Stimulated activated naive CD8-positive, alpha-beta T cell treated with anti-CD3 and anti-CD28 coated beads, Interleukin-15, amount 100 ng/mL, for 72 hours (primary cell): ENCODE measurements at places on chromosomes 1 and 21.

DNA sequence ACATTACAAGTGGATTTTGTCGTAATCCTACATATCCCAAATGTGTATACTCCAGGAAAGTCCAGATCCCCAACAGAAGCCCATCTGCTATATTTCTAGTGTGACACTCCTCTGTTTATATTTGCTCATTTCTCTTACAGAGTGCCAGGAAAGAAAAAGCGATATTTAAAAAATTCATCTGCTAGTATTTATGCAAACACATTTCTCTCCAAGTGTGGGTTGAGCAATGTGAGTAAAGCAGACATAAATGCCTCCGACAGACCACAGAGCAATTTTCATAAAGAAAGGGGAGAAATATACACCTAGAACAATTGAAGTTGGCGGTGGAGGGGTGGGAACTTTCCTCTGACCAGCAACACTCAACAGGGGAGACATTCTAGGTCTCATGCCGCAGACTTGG, 22.2 kb upstream of the RAP1A start:
- DNase-seq = no peak

DNA sequence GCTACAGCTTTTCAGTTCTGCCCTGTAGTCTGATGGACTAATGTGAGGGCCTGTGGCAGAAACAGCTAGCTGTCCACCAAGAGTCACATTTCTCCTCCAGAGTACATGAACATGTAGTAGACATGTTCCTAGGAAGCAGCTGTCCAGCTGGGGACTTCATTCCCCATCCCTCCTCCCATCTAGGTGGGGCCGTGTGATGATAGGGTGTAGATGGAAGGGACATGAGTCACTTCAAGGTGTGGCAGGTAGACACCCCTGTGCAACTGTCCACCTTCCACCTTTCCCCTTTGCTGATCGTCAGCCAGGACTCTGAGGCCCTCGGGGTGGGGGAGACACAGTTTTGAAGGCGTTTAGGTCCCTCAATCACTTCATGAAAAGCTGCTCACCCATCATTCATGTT, 3.6 kb upstream of the RD3 start:
- no peak for DNase-seq

- DNase-seq = no peak
Measured at GRCh38 chr1:42950116-42950481, 8.6 kb downstream of the SLC2A1 start.

GRCh38 chr1:69985376-69985775, 220.0 kb downstream of the LRRC40 start:
- no peak for DNase-seq

DNA sequence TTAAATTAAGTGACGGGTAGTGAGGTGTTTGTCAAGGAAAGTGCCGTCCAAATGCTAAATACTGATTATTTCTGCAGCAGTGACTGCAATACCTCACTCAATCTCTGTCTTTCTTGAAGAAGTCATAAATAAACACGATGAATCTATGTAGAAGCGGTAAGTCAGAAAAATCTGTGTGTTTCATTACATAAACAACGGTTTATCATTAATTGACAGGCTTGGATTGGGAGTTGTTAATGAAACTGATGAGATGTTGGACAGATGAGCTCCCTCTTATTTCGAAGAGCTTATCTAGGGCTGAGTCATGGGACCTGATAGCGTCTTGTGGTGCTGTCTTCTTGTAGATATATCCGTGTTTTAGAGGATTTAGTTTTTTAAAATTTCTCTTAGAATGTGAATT, 92.2 kb upstream of the SAMD11 start:
- no peak for DNase-seq

DNA sequence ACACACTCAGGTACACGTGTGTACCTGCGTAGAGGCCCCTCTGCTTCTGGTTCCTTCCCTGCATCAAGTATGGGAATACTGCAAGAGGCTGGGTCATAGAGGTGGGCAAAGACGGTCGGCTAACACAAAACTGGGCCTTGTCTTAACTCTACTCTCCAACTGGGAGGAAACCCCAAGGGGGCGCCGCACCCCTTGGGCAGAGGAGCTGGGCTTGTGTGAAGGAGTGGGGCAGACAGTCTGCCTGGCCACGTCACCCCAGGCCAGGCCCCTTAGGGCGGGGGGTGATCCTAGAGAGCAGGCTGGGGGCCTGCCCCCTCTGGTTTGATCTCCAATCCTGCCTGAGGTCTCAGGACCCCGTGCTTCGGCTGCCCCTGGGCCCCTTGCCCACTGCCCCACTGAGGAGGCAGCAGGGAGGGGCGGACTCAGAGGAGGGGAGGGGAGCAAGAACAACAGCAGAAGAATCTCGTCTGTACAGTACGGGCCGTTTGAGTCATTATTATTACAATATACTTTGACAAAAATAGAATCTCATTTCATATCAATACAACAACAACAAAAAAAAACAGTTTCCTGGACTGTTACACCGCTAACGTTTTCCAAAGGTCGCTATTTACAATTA, 34.7 kb downstream of the MEF2D start:
- DNase-seq = no peak

DNA sequence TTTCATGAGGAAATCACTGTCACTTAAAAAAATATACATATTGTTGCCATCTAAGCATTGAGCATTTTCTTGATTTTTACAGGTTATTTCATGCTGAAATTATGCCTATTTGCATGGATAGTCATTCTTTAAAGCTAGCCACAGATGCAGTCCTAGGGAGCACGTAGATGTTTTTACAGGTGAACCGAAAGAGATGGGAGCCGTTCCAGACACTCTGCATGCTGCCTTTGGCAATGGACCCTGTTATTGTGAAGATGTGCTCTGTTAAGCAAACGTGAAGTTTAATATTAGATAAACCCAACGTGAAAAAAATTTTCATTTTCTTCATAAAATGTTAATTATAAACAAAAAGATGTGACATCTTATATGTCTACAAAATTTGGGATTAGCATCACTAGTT, 7.1 kb downstream of the PROX1 start:
- no peak for DNase-seq
